ENCODE measurements at places on chromosomes 12 and 14.

- DNase-seq: no peak
These were observed 39.3 kb downstream of the SLC25A47 start for GRCh38 chr14:100362311-100362927.

- no peak for DNase-seq
These were observed 32.4 kb downstream of the CLMN start for GRCh38 chr14:95287176-95287754.

DNA sequence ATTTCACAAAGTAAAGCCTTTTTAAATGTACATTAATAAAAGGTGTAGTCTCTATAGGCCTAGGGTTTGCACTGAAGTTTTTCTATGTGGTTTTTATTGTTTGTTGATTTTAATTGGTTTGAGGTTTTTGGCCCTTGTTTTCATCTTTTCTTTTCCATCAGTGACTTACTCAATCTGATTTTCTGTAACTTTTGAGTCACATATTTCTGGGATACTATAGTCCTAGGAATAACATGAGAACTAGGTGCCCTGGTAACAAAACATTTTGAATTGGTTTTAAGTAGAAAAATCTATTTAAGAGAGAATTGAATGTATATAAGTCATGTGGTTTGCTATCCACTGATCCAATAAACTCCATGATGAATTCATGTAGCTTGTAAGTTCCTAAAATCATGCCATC lies 311.9 kb downstream of the CEP128 start:
- no peak for DNase-seq

- no peak for DNase-seq
These were observed 84.0 kb downstream of the LRRC9 start for GRCh38 chr14:60003991-60004390.

DNA sequence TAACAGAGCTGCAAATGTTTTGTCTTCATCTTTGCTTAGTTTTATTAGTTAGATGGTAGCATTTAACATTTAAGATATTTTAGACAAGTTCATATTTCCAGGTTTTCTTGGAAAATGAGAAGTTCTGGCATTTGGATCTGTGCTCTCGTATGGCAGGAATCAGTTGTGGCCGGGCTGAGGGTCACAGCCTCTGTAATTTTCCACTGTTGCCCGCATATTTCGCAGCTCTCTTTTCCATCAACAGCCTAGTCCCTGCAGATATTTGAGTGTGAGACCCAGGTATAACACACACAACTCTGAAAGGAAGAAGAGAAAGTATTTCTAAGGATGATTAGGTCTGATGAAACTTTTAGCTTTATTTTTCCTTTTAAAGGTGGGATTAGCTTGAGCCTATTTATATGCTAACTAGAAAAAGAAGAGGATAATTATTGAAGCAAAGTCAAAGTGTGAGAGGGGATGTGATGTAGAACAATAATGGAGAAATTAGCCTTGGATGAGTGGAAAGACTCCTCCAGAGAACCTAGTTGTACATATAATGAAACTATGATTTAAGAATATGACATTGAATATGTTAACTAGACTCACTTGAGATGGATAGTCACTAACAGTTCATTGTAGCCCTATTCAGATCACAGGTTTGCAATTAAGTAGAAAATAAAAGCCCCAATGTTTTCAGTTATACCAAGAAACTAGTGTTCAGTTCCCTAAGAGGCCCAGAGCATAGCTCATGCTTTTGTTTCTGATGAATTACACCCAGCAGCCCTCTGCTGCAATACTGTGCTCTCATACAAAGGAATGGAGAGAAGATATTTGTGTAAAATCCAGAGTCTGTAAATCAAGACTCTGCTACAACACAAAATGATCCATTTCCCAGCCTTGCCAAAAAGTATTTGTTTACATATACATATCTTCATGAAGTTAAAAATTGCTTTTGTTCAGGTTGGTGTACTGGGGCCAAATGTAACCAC lies 158.4 kb downstream of the C12orf50 start:
- DNase-seq: no peak

DNA sequence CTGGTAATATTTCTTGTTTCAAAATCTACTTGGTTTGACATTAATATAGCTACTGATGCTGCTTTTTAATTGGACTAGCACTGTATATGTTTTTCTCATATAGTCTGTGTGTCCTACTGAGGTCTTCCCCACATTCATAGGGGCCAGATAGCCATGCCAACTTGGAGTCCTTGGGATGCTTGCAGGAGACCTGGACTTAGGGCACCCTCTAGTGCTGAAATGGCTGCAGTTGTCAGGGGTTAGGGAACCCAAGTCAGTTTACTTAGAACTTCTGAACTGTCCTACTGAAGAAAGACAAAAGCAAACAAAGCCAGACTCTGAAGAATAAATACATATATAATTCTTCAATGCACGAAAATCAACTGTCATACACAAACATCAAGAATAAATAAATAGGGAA lies 279.9 kb upstream of the SYT1 start:
- no peak for DNase-seq

DNA sequence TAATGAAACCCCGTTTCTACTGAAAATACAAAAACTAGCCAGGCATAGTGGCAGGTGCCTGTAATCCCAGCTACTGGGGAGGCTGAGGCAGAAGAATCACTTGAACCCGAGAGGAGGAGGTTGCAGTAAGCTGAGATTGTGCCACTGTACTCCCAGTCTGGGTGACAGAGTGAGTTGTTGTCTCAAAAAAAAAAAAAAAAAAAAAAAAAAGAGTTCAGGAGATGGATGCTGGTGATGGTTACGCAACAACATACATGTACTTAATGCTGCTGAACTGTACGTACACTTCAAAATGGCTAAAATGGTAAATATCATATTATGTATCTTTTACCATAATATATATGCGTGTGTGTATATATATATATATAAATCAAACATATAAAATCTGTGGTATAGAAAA lies 29.0 kb downstream of the ACTN1 start:
- DNase-seq: no peak

GRCh38 chr12:31801872-31802271 lies 73.1 kb upstream of the AMN1 start:
- DNase-seq: no peak

DNA sequence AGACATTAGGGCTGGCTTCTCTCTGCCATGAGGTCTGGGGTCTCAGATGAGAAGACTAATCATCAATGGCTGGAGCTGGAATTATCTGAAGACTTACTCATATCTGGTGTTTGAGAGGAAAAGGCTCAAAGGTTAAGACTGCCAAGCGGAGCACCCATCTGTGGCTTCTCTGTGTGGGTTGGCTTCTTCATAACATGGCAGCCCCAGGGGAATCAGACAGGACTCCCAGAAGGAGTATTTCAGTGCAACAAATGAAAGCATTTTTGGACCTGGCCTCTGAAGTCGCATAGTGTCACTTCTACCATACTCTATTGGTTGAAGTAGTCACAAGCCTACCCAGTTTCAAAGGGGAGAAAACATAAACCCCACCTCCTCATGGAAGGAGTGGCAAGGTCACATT lies 171.8 kb upstream of the KRR1 start:
- DNase-seq: no peak
